ENCODE measurements at places on chromosomes 7 and 10. TPM values are rescaled to one million over a fixed set of nuclear protein-coding genes. Genes with fewer than 3 reads are reported as not detected.

The ACSM6 gene
- not detected for polyA plus RNA-seq

The PNLIPRP3 gene
- not detected for polyA plus RNA-seq

The MRPS33 gene
- 132 TPM for polyA plus RNA-seq

The CALHM3 gene
- polyA plus RNA-seq, result 0.17 TPM

The GNB2 gene
- 169 TPM for polyA plus RNA-seq

The ASB15 gene
- polyA plus RNA-seq, result not detected

The FOXK1 gene
- 10.2 TPM for polyA plus RNA-seq

The SEMA3D gene
- polyA plus RNA-seq, result 0.05 TPM

The C10orf62 gene
- polyA plus RNA-seq, result not detected

The SFMBT2 gene
- polyA plus RNA-seq, result 10.2 TPM

The PLPP4 gene
- polyA plus RNA-seq, result not detected

The HBP1 gene
- polyA plus RNA-seq, result 20.1 TPM

The GOLGA7B gene
- 1.5 TPM for polyA plus RNA-seq

The CYP3A4 gene
- polyA plus RNA-seq, result not detected

The DCLRE1C gene
- 5.9 TPM for polyA plus RNA-seq

The AOC1 gene
- not detected for polyA plus RNA-seq

The MYPN gene
- polyA plus RNA-seq, result 1.5 TPM

The CLRN3 gene
- polyA plus RNA-seq, result 0.08 TPM

The SPDYE3 gene
- polyA plus RNA-seq, result 0.04 TPM

The PDSS1 gene
- 14.3 TPM for polyA plus RNA-seq

The WDFY4 gene
- not detected for polyA plus RNA-seq

The UPK3B gene
- 20.6 TPM for polyA plus RNA-seq

The LAMB1 gene
- 143 TPM for polyA plus RNA-seq

The SPDYE2B gene
- not detected for polyA plus RNA-seq

The DUSP5 gene
- 49.3 TPM for polyA plus RNA-seq

The TDRD1 gene
- polyA plus RNA-seq, result not detected

The ABCF2 gene
- polyA plus RNA-seq, result 69.1 TPM

The CRHR2 gene
- not detected for polyA plus RNA-seq

The SORCS3 gene
- not detected for polyA plus RNA-seq

The ATOH7 gene
- polyA plus RNA-seq, result 0.08 TPM

The LLCFC1 gene
- polyA plus RNA-seq, result not detected

The KAZALD1 gene
- polyA plus RNA-seq, result 2.9 TPM

The NEUROD6 gene
- polyA plus RNA-seq, result not detected

The MRPL32 gene
- 80.8 TPM for polyA plus RNA-seq

The FAM25C gene
- not detected for polyA plus RNA-seq

The HABP2 gene
- 0.17 TPM for polyA plus RNA-seq

The ZNF777 gene
- polyA plus RNA-seq, result 10.5 TPM

The RET gene
- polyA plus RNA-seq, result 0.22 TPM

The CACNA2D1 gene
- polyA plus RNA-seq, result 18.0 TPM

The PTF1A gene
- not detected for polyA plus RNA-seq

The PRKG1 gene
- not detected for polyA plus RNA-seq

The CFAP46 gene
- 1.8 TPM for polyA plus RNA-seq

The VENTX gene
- polyA plus RNA-seq, result not detected

The OR9A2 gene
- not detected for polyA plus RNA-seq
